Chondrocyte (in vitro differentiated cells): ENCODE measurements at places on chromosomes 3 and 15. TPM values are rescaled to one million over a fixed set of nuclear protein-coding genes. Genes with fewer than 3 reads are reported as not detected.

The PRSS50 gene
- total RNA-seq = not detected in 3 replicates

DNA sequence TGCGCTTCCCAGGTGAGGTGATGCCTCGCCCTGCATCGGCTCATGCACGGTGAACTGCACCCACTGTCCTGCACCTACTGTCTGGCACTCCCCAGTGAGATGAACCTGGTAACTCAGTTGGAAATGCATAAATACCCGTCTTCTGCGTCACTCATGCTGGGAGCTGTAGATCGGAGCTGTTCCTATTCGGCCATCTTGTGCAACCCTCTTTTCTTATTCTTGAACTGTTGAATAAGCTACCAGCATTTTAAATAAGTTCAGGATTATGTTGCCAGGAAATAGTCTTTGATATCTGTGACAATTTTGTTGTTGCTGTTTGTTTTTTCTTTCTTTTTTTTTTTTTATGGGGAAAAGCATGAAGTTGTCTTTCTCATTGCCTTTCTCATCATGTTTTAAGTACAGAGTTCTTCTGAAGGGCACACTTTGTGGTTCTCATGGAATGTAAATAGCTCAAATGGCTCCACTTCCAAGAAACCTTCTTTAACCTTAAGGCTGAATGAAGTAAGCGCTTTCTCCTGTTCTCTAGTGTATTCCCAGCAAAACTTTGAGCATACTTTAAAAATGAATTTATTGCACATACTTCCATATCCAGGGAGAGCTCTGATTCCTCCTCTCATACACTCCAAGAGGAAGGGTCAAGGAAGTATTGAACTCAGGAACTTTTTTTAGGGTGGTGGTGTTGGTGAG is 468.0 kb upstream of the TBL1XR1 start:
- peaks cover 8% of the 10 kb centered on the region for H3K36me3 ChIP-seq
- H3K27ac ChIP-seq = peak overlapping the region; percentile 39
- no peak overlapping the region for H3K4me3 ChIP-seq
- peaks cover 19% of the 10 kb centered on the region for H3K4me1 ChIP-seq
- no peak for DNase-seq
- no peaks in the 10 kb centered on the region for H3K27me3 ChIP-seq

DNA sequence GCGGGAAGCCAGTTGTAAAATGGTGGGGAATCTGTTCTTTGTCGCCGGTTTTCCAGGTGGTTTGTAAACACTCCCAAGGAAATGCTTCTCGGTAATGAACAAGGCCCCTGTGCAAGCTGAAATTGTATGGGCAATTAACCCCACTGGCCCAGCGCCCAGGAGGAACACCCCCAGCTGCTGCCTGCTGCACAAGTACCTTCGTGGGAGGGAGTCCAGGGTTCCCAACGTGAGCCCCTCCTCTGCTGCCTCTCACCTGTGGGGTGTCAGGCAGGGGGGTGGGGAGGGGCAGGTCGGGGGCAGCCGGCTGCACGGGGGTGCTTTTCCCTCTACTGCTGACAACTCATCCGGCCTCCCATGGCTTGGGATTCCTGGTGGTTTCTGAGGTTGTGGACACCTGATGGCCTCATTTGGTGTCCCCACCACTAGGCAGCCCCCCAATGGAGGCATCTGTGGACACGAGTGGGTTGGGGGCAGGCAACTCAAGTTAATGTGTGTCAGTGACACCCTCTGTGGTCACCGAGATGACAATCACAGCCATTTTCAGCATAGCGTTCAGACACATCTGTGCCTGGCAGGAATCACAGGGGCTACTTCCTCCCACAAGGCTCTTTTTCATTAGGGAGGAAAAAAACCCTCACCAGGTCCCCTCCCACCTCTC is 35.6 kb upstream of the PRR23E start:
- H3K27me3 ChIP-seq = peaks cover 11% of the 10 kb centered on the region
- no peak overlapping the region for H3K4me3 ChIP-seq
- H3K27ac ChIP-seq = no peak overlapping the region
- H3K4me1 ChIP-seq = no peaks in the 10 kb centered on the region

GRCh38 chr3:197961582-197961945 is 1.5 kb downstream of the LMLN start:
- no peaks in the 10 kb centered on the region for H3K27me3 ChIP-seq
- no peaks in the 10 kb centered on the region for H3K36me3 ChIP-seq
- H3K4me3 ChIP-seq = peak overlapping the region; percentile 36
- no peak overlapping the region for H3K27ac ChIP-seq
- peaks cover 44% of the 10 kb centered on the region for H3K4me1 ChIP-seq
- no peak for DNase-seq
